ENCODE measurements at places on chromosomes 1 and 21. TPM values are rescaled to one million over a fixed set of nuclear protein-coding genes. Genes with fewer than 3 reads are reported as not detected.

Gene SIM2
- total RNA-seq, result not detected

Gene ERG
- total RNA-seq, result not detected

Gene CHRM3
- 0.28 TPM for total RNA-seq

Gene ZNF648
- 0.12 TPM for total RNA-seq

Gene FCGR3B
- total RNA-seq, result not detected

GRCh38 chr1:242219298-242219901, 220.5 kb upstream of the MAP1LC3C start:
- no peak overlapping the region for H3K27ac ChIP-seq
- no peak overlapping the region for H3K4me3 ChIP-seq
- DNase-seq, result no peak
- no peaks in the 10 kb centered on the region for H3K4me1 ChIP-seq

GRCh38 chr1:107785496-107786202, 179.3 kb downstream of the VAV3 start:
- no peak for DNase-seq
- H3K36me3 ChIP-seq, result no peaks in the 10 kb centered on the region
- no peak overlapping the region for H3K4me3 ChIP-seq

DNA sequence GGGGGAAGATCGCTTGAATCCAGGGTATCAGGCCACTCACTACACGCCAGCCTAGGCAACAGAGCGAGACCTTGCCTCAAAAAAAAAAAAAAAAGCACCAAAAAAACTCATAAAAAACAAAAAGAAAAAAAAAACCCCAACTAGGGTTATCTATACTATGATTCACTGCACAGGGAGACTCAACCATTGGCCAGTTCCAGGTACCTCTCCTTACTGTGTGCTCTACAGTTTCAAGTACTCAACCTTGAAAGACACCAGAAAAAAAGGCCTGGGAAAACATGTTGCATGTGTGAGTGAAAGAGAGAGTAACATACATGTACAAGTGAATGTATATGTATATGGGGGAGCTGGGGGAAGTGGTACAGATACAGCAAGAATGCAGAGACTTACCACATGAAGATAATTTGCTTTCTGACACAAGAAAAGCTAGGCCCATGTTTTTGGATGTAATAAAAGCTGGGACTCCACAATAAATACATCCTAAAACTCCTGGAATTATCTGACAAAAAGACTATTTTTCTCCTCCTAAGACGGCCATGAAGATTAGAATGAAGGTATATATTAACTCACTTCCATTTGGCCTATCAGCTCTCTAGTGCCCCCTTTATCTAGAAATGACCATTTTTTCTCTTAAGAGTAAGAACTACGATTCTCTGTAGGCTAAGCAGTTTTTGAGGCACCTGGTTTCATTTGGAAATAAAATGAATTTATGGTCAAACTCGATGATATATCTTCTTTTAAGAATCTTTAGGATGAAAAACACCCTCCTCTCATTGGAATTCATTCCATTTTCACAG, 52.2 kb downstream of the SLC27A3 start:
- peaks cover 10% of the 10 kb centered on the region for H3K4me1 ChIP-seq
- DNase-seq, result no peak
- no peak overlapping the region for H3K4me3 ChIP-seq
- H3K27ac ChIP-seq, result peak overlapping the region; percentile 19

GRCh38 chr21:34959607-34960006, 89.5 kb downstream of the RUNX1 start:
- peaks cover 29% of the 10 kb centered on the region for H3K27me3 ChIP-seq
- H3K4me3 ChIP-seq, result no peak overlapping the region
- DNase-seq, result no peak
- no peaks in the 10 kb centered on the region for H3K36me3 ChIP-seq
- H3K4me1 ChIP-seq, result no peaks in the 10 kb centered on the region
- H3K27ac ChIP-seq, result no peak overlapping the region

GRCh38 chr1:118993700-118994026, 5.5 kb upstream of the TBX15 start:
- H3K4me1 ChIP-seq, result peaks cover 6% of the 10 kb centered on the region
- H3K4me3 ChIP-seq, result no peak overlapping the region
- H3K27ac ChIP-seq, result no peak overlapping the region
- no peaks in the 10 kb centered on the region for H3K36me3 ChIP-seq

- H3K27me3 ChIP-seq, result no peaks in the 10 kb centered on the region
- DNase-seq, result no peak
- no peaks in the 10 kb centered on the region for H3K36me3 ChIP-seq
- H3K27ac ChIP-seq, result no peak overlapping the region
- peaks cover 3% of the 10 kb centered on the region for H3K4me1 ChIP-seq
Measured at GRCh38 chr1:185463011-185463410, 146.0 kb upstream of the IVNS1ABP start.

GRCh38 chr1:147851149-147851548, 51.4 kb upstream of the GJA8 start:
- no peaks in the 10 kb centered on the region for H3K36me3 ChIP-seq
- peaks cover 4% of the 10 kb centered on the region for H3K27me3 ChIP-seq
- H3K27ac ChIP-seq, result no peak overlapping the region

- H3K4me3 ChIP-seq, result no peak overlapping the region
- no peak for DNase-seq
- peaks cover 5% of the 10 kb centered on the region for H3K36me3 ChIP-seq
- peak overlapping the region; percentile 49 for H3K27ac ChIP-seq
- peaks cover 32% of the 10 kb centered on the region for H3K4me1 ChIP-seq
- H3K27me3 ChIP-seq, result no peaks in the 10 kb centered on the region
Measured at GRCh38 chr1:156089704-156090103, 7.4 kb upstream of the MEX3A start.

GRCh38 chr1:112790920-112791722, 76.0 kb upstream of the PPM1J start:
- no peak overlapping the region for H3K27ac ChIP-seq
- H3K36me3 ChIP-seq, result no peaks in the 10 kb centered on the region
- H3K27me3 ChIP-seq, result no peaks in the 10 kb centered on the region
- no peak for DNase-seq
- peaks cover 13% of the 10 kb centered on the region for H3K4me1 ChIP-seq
- no peak overlapping the region for H3K4me3 ChIP-seq

DNA sequence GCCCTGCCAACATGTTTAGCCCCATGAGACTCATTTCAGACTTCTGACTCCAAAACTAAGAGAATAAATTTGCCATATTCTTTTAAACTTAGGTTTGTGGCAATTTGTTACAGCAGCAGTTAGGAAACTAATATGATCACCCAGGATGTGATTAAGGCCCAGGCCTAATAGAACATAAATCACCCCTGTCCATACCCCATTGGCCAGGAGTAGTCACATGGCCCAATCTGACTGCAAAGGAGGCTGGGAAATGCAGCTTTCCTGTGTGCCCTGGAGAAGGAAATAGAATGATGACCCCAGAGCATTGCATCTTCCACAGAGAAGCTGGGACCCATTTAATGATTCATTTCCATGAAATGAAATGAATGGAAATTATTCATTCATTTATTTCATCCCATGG, 100.4 kb upstream of the KLHDC7A start:
- H3K4me3 ChIP-seq, result no peak overlapping the region
- DNase-seq, result no peak
- H3K27ac ChIP-seq, result no peak overlapping the region
- H3K27me3 ChIP-seq, result no peaks in the 10 kb centered on the region
- H3K4me1 ChIP-seq, result peaks cover 8% of the 10 kb centered on the region

DNA sequence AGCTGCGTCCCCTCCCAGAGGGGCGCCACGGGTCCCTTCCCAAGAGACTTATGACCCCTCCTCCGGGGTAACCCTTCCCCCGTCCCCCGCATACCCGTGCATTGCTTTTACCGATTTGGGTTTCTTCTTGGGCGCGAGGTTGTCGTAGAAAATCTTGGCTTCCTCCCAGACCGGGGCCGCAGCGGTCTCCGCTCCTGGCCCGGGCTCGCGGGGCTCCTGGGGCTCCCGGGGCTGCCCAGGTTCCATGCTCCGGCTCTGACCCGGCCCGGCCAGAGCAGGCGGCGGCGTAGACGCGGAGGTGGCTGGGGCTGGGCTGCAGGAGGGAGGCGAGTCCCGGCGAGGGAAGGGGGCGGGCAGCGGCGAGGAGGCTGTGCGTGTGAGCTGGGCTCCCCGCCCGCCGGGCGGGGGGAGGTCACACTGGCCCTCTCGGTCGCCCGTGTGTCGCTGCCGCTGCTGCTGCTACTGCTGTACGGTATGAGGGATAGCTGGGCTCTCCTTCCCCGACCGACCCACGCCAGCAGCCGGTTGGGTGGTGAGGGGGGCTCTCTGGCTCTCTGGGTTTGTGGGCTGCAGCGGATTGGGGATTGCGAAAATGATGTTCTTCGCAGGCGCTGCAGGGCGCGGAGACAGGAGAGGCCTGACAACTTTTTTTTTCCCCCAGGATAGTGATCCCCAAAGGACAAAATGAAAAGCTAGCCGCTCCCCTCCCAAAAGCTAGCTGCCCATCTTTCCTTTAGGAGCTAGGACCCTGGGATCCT, at the start of gene NT5C1A:
Gene NT5C1A (minus strand): TSS at position 315 of the 758 bp plus-strand sequence. CDS start 69 bp downstream, at position 246.
- H3K27me3 ChIP-seq, result peaks cover 94% of the 10 kb centered on the region
- no peak within 1 kb of the TSS for H3K27ac ChIP-seq
- peak within 1 kb of the TSS; percentile 37 for H3K4me3 ChIP-seq
- no peaks in the 10 kb centered on the region for H3K4me1 ChIP-seq
- no peaks in the 10 kb centered on the region for H3K36me3 ChIP-seq

DNA sequence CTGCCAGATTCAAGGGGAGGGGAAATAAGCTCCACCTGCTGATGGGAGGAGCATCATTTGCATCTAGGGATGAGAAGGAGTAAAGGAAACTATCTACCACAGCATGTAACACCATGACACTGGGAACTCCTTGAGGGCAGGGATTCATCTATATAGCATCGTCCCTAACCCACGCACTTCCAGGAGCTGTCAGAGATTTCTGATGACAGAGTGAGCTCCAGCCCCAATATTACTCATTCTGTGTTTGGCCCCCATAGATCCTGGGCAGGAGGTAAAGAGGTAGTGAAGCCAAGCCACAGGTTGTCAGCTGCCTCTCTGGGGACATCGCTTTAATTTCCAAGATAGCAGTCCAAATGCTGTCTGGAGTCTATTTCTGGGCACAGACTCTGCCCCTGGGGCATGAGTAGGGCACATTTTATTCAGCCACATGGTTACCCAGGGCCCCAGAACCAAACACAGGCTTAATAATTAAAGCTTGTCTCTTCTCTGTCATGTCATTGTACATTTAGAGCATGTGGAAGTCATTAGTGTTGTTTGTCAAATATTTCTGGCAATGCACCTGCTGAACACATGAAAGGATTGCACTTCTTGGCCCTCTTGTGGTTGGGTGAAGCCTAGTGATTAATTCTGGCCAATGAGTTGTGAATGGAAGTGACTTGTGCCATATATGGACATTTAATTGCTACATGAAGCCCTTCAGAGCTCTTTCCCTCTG, 105.9 kb upstream of the POU3F1 start:
- H3K27ac ChIP-seq, result no peak overlapping the region
- H3K27me3 ChIP-seq, result no peaks in the 10 kb centered on the region
- H3K4me1 ChIP-seq, result no peaks in the 10 kb centered on the region
- no peak overlapping the region for H3K4me3 ChIP-seq
- H3K36me3 ChIP-seq, result no peaks in the 10 kb centered on the region

DNA sequence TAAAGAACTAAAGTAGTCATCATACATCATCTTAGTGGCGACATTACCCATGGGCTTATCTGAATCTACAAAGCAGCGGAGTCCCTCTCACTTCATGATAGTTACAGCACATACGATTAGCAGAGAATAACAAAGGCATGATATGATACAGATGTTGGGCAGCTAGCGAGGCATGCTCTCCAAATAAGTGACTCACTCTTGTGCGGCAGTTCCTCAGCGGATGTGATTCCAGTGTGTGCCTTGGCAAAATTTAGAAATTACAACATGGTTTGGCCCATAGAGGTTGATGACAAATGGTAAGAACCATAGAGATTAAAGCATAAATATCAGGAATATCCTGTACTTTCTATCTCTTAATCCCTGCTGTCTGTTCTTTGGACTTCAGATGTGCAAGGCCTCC, 48.1 kb upstream of the PAXBP1 start:
- no peak overlapping the region for H3K4me3 ChIP-seq
- H3K36me3 ChIP-seq, result no peaks in the 10 kb centered on the region
- no peak for DNase-seq
- H3K27ac ChIP-seq, result no peak overlapping the region

DNA sequence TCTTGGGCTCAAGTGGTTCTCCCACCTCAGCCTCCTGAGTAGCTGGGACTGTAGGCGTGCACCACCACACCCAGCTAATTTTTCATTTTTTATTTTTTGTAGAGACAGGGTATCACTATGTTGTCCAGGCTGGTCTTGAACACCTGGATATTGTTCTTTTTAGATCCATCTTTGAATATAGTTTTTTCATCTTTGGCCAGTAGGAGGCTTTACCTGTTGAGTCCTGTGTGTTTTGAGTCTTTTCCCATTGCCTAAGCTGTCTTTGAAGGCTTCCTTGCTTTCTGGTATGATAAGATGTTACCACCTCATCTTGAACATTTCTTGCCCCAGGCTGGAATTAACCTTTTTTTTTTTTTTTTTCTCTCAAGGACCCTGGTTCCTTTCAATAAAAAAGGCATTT, 387.8 kb upstream of the RUNX1 start:
- no peaks in the 10 kb centered on the region for H3K4me1 ChIP-seq
- H3K36me3 ChIP-seq, result no peaks in the 10 kb centered on the region
- no peak for DNase-seq
- no peak overlapping the region for H3K27ac ChIP-seq
- H3K4me3 ChIP-seq, result no peak overlapping the region
- H3K27me3 ChIP-seq, result no peaks in the 10 kb centered on the region

DNA sequence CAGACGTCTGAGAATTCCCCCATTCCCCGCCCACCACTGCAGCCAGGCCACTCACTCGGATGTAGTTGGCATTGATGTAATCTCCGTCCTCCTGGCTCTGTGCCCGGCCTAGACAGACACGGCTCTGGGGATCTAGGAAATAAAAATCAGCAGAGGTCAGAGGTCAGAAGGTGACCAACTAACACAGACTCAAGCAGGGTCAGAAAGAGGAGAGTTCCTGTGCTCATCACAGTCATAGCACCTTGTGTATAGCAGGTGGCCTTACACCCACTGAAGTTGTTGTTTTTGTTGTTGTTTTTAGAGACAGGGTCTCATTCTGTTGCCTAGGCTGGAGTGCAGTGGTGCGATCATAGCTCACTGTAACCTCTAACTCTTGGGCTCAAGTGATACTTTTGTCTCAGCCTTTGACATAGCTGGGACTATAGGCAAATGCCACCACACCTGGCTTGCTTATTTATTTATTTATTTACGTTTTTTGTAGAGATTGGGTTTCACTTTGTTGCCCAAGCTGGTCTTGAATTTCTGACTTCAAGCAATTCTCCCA, 4.9 kb downstream of the PTPN7 start:
- no peaks in the 10 kb centered on the region for H3K36me3 ChIP-seq
- no peak overlapping the region for H3K27ac ChIP-seq
- H3K27me3 ChIP-seq, result no peaks in the 10 kb centered on the region
- H3K4me3 ChIP-seq, result no peak overlapping the region
- no peak for DNase-seq

DNA sequence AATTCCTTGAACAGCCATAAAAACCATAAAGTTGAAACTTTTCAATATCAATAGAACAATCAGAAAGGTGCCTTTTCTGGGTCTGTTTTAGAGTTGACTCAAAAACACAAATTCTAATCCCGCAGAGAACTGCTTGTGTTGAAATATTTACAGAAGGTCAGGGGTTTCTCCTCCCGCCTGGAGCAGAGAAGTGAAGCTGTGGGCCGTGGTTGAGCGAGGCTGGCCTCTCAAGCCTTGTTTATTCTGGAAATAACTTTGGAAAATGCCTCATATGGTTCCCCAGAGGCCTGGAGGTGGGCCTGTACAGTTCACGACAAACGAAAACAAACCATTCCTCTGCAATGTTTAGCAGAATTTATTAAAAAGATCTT, 90.8 kb upstream of the ERRFI1 start:
- no peaks in the 10 kb centered on the region for H3K27me3 ChIP-seq
- H3K27ac ChIP-seq, result no peak overlapping the region
- peaks cover 4% of the 10 kb centered on the region for H3K4me1 ChIP-seq

- DNase-seq, result no peak
- H3K27ac ChIP-seq, result no peak overlapping the region
- no peak overlapping the region for H3K4me3 ChIP-seq
- no peaks in the 10 kb centered on the region for H3K4me1 ChIP-seq
Measured at GRCh38 chr21:44418876-44419230, 36.5 kb upstream of the LRRC3 start.

Data from cardiac muscle cell (in vitro differentiated cells and primary cell).